NCI-H524 (cell line): ENCODE measurements at places on chromosomes 6 and 20.

- DNase-seq: no peak
Measured at GRCh38 chr6:155259897-155260296, 3.9 kb upstream of the CLDN20 start.

GRCh38 chr20:62605236-62605943 is 36.9 kb upstream of the SLCO4A1 start:
- DNase-seq: no peak

DNA sequence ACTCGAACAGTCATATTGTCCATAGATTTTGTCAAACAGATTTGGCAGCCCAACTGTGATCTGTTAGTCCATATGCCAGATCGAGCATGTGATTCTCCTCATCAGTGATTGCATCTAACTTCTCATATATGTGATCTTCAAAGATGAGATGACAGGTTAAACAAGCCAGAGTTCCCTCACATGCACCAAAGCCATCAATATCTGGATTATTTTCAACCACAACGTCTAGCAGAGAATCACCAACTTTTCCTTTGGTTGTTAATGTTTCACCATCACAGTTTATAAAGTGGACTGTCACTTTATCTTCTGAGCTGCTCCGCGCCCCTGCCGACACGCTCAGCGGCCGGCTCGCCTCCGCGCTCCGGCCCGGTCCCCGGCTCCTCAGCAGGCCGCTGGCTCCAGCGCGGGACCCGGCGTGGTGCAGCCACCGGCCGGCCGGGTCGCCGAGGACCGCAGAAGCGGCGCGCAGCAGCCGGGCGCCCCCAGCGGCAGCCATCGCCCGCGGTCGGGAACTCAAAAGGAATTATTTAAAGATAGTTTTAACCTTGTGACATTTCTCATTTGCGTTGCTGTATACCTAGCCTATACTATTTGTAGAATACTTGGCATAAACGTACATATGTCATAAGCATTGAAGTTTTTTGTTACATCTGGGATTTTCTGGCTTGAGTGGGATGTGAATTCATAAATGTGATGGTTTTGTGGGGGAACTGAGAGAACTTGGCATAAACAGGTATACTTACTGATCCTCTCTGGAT is 40.1 kb upstream of the DYNLRB1 start:
- DNase-seq: peak; percentile 61

GRCh38 chr20:3378138-3378537 is 29.3 kb downstream of the DNAAF9 start:
- no peak for DNase-seq

GRCh38 chr6:143753678-143754077 is 75.9 kb downstream of the PHACTR2 start:
- no peak for DNase-seq

- DNase-seq: peak; percentile 93
Measured at GRCh38 chr20:58900397-58900796, 47.9 kb downstream of the GNAS start.

- DNase-seq: no peak
Measured at GRCh38 chr6:15876406-15876805, 213.6 kb upstream of the DTNBP1 start.

GRCh38 chr6:37302086-37302686 is 44.2 kb upstream of the TMEM217 start:
- no peak for DNase-seq

- DNase-seq: no peak
Measured at GRCh38 chr20:49526056-49526455, 41.9 kb downstream of the PTGIS start.

DNA sequence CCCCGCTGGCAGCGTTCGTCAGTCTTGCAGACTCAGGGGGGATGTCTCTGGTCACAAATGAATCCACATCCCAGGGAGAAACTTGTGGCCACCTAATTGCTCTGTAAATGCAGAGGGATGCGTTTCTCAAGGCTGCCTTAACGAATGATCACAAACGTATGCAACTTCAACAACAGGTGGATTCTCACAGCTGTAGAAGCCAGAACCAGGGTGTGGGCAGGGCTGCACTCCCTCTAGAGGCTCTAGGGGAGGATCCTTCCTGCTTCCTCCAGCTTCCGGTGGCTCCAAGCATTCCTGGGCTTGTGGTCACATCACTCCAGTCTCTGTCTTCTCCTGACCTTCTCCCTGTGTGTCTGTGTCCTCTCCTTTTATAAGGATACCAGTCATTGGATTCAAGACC is 3.3 kb upstream of the TAF4 start:
- DNase-seq: no peak

- no peak for DNase-seq
Measured at GRCh38 chr6:169898788-169899480, 147.5 kb downstream of the ERMARD start.

GRCh38 chr20:44173116-44173515 is 13.9 kb downstream of the JPH2 start:
- no peak for DNase-seq

- no peak for DNase-seq
Measured at GRCh38 chr6:47653706-47654105, 44.7 kb upstream of the ADGRF4 start.

GRCh38 chr6:104332364-104332763 is 527.4 kb downstream of the HACE1 start:
- no peak for DNase-seq

- no peak for DNase-seq
Measured at GRCh38 chr6:161301338-161301737, 27.5 kb upstream of the AGPAT4 start.

DNA sequence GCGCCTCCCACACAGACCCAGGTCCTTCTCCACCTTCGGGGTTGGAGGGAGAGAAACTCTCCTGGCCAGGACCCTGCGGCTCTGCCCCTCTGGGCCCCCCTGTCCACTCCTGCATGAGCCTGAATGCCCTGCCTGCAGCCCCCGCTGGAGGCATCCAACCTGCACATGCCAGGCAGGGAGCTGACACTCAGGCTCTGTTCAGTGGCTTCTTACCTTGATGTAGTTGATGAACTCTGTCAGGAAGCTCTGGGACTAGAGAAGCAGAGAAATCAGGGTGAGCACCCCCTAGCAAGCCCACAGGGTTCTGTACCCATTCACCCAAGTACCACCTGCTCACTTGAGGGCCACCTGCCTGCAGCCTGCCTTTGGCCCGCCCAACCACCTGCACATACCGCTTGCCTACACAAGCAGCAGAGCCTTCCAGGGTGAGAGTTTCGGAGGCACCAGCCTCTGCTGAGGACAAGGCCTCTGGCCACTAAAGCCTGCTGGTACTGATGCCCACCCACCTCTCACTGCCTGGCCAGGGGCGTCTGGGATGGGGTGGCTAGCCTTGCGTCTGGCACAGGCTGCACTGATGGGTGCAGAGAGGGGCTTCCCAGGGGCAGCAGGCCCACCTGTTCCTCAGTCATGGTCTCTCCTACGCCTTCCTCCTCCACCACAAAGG is 9.7 kb downstream of the DDRGK1 start:
- no peak for DNase-seq

DNA sequence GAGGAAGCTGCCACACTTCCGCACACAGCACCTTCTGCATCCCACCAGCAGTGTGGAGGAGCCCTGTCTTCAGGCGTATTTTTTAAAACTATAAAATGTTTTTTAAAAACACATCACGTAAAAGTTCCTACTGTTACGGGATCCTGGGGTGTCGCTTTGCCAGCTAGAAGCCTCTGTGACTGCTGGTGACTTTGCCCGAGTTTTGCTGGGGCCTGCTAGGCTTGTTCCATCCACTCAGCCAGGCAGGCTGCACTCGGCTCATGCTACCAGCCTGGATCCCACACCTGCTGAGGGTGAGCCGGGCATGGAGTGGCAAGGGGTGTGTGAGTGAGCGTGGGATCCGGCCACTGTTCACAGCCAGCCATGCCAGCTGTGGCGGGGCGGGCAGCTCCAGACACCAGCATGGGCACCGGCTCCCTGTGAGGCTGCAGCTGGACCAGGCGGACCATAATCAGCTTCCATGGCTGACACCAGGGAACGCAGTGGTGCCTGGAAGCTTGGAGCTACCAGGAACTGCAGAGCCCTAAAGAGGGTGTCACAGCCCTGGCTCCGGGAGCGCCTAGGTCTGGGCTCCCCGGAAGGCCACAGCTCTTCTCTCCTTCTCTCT is 12.3 kb upstream of the SLCO4A1 start:
- DNase-seq: no peak

GRCh38 chr20:825710-826421 is 7.6 kb upstream of the FAM110A start:
- DNase-seq: no peak

DNA sequence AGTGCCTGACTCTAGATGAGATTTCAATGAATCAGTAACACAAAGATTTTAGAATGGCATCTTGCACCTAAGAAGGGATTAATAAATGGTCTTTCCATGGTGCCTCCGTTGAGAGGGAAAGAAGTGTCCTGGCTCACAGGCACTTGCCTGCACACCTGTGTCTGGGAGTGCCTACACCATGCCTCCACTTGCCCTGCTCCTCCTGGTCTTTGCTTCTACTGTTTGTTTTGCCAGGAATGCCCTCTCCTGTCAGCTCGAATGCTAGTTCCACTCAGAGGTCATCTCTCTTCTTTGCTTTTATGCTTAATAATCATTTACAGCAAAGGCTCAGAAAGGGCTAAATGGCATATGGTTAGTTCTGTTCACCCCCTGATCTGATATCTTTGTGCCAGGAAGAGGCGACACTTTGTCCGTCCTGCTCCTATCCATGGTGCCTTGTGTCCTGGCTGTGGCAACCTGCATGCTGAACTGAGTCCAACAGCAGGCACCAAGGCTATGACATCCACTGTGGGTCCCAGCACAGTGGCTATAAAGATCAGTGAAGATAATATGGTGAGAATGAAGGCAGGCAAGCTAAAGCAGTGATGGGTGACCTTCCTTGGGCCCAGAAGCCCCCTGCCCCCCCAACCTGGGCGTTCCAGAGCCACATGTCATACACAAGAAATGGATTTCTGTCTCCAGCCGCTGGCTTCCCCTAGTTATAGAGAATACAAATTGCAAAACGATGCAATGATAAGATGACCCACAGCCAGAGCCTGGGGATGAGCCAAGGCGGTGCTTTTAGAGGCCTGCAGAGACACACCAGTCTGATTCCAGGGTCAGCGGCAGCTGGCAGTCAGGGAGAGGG is 1.4 kb downstream of the C6orf132 start:
- no peak for DNase-seq

DNA sequence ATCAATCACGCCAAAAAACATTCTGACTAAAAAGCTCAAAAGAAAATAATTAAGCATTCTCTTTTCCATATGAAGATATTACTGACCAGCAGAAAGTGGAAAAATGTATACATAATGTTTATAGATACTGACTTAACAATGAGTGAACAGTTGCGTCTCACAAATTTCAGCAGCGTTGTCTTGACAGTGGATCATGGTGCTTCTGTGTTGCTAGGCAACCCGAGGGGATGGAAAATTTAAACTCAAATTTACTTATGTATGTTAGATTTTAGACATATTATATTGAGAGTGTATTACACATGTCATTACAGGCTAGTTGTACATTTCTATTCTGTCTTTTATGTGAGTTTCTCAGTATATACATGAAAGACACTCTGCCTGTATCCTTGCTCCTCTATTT is 110.2 kb downstream of the LAMA2 start:
- DNase-seq: no peak

DNA sequence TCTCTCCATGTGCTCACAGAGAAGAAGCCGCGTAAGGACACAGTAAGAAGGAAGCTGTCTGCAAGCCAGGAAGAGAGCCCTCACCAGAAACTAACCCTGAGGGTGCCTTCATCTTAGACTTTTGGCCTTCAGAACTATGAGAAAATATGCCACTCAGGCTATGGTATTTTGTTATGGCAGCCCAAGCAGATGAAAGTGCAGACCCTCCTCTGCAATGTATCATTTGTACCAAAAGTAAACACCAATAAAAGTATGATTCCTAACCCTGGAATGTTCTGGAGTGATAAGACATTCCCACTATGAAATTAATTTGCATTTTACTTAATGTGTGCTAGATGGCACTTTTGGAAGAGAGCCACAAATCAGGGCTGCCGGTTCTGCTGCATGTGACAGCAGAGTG is 594.3 kb downstream of the UTRN start:
- DNase-seq: no peak

- no peak for DNase-seq
Measured at GRCh38 chr6:163635731-163636364, 221.3 kb downstream of the QKI start.

DNA sequence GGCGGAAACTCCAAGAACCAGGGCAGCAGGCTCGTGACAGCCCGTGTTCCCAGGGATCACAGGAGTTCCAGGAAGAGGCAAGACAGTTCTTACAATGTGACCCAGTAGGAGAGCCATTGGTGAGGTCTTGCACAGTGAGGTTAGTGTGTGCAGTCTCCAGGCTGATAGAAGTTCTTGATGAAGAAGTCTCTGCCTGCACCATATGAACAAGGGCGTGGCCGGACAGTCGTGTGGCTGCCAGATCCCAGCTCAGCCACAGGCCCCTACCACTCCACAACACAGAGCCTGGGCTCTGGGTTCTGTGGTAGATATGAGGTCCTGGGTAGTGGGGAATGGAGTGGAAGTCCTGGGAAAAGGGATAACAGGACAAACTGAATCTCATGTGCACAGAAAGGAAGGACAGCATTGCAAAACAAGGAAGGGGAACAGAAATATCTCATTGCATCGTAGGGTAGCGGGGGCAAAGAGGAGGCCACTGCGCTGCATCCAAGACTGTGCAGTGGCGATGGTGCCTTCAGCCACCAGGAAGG is 65.2 kb downstream of the STX11 start:
- DNase-seq: no peak

GRCh38 chr6:118372413-118372812 is 175.7 kb upstream of the PLN start:
- DNase-seq: peak; percentile 5

DNA sequence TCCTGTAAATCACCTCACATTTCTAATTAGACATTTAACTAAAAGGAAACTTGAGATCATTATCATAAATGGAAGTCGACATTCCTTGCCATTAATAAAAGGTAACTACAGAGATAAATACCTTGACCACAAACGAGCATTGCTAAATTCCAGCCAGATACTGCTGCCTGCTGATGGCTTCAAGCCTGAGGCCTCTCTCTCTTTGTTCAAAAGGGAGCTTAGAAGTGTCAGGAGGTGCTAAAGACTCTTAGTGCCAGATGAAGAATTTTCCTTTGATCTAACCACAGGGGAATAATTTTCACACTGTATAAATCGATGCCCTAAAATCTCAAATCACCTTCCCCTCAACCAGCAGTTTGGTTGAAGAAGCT is 248.2 kb upstream of the PMEPA1 start:
- no peak for DNase-seq

DNA sequence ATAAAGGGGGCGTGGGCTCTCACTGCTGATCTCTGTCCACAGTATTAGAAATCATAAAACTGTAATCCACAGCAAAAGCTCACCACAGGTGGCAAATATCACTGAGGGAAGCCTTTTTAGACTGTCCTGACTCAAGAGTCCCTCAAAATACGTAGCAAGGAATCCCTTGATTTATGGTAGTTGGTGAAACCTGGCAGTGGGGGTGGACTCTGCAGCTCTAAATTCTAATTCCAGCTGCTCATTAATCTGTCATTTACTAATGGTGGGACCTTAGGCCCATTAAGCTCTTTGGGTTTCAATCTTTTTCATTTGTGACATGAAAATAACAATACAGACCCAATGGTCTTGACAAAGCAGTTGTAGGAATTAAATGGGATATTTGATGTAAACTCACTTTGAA is 32.3 kb downstream of the GMDS start:
- no peak for DNase-seq

- DNase-seq: no peak
Measured at GRCh38 chr6:142838821-142839685, 105.9 kb downstream of the HIVEP2 start.

GRCh38 chr6:51387907-51388306 is 569.2 kb downstream of the TFAP2B start:
- DNase-seq: no peak

- DNase-seq: no peak
Measured at GRCh38 chr6:130829333-130829910, 2.2 kb downstream of the SMLR1 start.
